ELF-1 (cell line): ENCODE measurements at places on chromosomes 1 and 21.

- no peak for DNase-seq
Measured at GRCh38 chr1:48882020-48882419, 105.3 kb upstream of the BEND5 start.

GRCh38 chr1:172717722-172718465, 59.0 kb downstream of the FASLG start:
- no peak for DNase-seq

- DNase-seq, result no peak
Measured at GRCh38 chr1:231935856-231936255, 309.3 kb downstream of the DISC1 start.

GRCh38 chr21:33011462-33011861, 14.3 kb upstream of the OLIG2 start:
- no peak for DNase-seq

DNA sequence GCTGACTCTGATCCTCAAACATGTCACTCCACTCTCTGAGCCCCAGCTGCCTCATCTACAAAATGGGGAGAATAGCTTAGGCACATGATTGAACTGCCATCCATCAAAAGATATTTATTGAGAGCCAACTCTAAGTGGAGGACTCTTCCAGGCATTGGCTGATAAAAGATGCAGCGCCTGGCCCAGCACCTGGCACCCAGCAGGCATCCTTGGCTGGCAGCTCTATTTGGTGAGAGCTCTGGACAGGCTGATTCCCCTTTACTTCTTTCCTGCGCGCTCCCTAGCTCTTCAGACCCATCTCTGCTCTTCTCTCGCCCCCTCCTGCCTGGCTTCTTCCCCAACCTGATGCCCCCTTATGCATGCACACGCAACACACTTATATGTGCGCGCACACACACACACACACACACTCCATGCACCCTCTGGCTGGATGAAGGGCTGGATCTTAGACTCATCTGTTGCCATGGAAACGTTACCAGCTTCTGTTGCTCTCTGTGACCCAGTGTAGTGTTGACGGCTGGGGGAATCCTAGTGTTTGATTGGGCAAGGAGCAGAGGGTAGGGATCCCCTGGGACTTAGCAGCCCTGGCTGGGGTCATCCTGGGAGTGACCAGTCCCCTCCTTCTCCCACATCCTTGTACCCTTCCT, 49.3 kb downstream of the VWA5B1 start:
- DNase-seq, result no peak

DNA sequence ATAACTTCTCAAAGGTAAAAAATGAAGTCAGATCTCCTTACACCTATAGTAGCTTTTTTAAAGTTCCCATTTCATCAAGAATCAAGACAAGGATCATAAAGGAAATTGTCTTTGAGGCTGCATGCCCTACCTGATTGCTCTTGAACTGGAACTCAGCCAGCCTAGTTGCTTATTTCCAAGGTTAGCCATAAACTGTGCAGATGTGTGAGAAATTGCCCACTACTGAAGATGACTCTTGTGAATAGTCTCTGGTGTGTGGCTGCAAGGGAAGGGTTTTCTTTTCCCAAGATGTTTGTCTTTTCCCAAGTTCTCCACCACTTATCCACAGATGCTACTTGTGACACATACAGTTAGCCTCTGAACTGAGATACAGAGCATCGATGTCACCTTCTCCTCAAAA, 81.7 kb upstream of the DUSP10 start:
- no peak for DNase-seq

DNA sequence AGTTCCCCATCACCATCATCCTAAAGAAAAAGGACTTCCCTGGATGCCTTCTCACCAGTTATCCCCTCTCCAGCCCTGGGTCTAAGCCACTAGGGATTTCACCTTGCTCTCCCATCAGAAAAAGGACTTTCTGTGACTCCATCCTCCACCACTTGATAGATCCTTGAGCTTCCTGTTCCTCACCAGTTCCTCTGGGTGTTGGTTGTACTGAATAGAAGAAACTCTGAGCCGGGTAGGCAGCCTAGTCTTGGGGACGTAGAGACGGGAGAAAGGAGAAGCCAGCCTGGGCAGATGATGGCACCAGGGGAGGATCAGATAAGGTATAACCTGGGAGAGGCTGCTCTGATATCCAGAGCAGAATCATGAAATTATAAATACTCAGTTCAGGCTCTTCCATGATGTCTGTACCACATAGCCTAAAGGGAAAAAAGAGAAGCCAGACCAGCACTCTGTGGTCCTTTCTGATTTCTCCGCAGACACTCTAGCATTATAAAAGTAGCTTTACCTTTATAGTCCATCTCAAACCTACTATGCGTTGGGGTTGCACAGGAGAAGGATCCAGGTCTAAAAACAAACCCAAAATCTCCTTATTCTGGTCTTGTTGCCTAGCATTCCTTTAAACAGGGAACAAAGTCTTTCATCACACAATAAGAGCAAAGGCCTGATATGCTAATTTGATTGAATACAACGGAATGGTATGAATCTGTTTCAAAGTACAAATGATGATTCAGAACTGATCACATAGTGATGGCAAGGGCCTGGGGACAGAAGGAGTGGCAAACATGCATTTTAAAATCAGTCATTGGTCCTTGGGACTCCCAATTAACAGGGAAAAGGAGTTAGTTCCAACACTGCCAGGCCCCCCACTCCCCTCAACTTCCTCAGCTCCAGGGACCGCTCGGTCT, 1.2 kb upstream of the CD34 start:
- no peak for DNase-seq

GRCh38 chr21:29172282-29172681, 41.8 kb downstream of the MAP3K7CL start:
- no peak for DNase-seq
